Frontal cortex (tissue), 4 donors: ENCODE measurements at places on chromosomes 2 and 18. TPM values are rescaled to one million over a fixed set of nuclear protein-coding genes. Genes with fewer than 3 reads are reported as not detected.

BCS1L gene
- total RNA-seq: 28.9 TPM

CKAP2L gene
- 2.0 TPM for total RNA-seq

OTOS gene
- total RNA-seq: 0.41 TPM

GALNT3 gene
- 3.7 TPM for total RNA-seq

RHBDD1 gene
- 24.1 TPM for total RNA-seq

SLC4A1AP gene
- total RNA-seq: 33.4 TPM

CASP8 gene
- 1.6 TPM for total RNA-seq

RIF1 gene
- 90.1 TPM for total RNA-seq

NDC80 gene
- total RNA-seq: 4.5 TPM

UGT1A9 gene
- total RNA-seq: not detected

ARID5A gene
- total RNA-seq: 1.6 TPM

EPB41L3 gene
- total RNA-seq: 57.5 TPM

LAMA1 gene
- 12.2 TPM for total RNA-seq

RMDN2 gene
- 27.7 TPM for total RNA-seq

ALPG gene
- not detected for total RNA-seq

ZSWIM2 gene
- total RNA-seq: 0.41 TPM

RTTN gene
- total RNA-seq: 29.3 TPM

MTX2 gene
- total RNA-seq: 55.4 TPM

TRABD2A gene
- total RNA-seq: 0.41 TPM

TMEM182 gene
- total RNA-seq: 2.0 TPM

RIT2 gene
- total RNA-seq: 29.3 TPM

KCNS3 gene
- total RNA-seq: 1.6 TPM

PRKAG3 gene
- total RNA-seq: not detected

DSC2 gene
- 5.3 TPM for total RNA-seq

DPP4 gene
- 8.6 TPM for total RNA-seq

UGT1A5 gene
- not detected for total RNA-seq

CFAP221 gene
- 7.3 TPM for total RNA-seq

C2orf80 gene
- 38.3 TPM for total RNA-seq

C2orf74 gene
- 2.9 TPM for total RNA-seq

ALLC gene
- under 0.01 TPM for total RNA-seq

POTEF gene
- total RNA-seq: not detected

TMEM198 gene
- total RNA-seq: 14.7 TPM

CPLX4 gene
- not detected for total RNA-seq

MAP4K3 gene
- 104 TPM for total RNA-seq

SLC30A3 gene
- total RNA-seq: 0.82 TPM

SCN7A gene
- 1.6 TPM for total RNA-seq

ASAP2 gene
- 32.2 TPM for total RNA-seq

CHN1 gene
- total RNA-seq: 57.1 TPM

BCL2 gene
- total RNA-seq: 17.9 TPM

APCDD1 gene
- total RNA-seq: 10.6 TPM

COBLL1 gene
- total RNA-seq: 3.3 TPM

ASIC4 gene
- total RNA-seq: 2.9 TPM
